ENCODE measurements at places on chromosomes 13 and 19.

- DNase-seq = no peak
Observed at GRCh38 chr13:102561933-102562332, 34.9 kb upstream of the TPP2 start.

DNA sequence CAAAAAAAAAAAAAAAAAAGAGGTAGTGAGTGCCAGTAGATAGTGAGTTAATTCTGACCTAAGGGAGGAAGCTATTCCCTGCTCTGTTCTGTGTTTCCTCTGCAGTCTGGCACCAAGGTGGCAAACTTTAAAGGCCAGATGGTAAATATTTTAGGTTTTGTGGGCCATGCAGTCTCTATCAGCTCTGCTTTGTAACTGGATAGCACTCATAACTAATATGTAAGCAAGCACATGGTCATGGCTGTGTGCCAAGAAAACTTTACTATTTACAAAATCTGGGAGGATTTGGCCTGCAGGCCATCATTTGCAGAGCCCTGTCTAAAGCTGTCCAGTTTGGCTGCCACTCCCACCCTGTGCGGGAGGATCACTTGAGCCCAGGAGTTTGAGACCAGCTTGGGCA is 4.3 kb downstream of the PIN1 start:
- DNase-seq = no peak

DNA sequence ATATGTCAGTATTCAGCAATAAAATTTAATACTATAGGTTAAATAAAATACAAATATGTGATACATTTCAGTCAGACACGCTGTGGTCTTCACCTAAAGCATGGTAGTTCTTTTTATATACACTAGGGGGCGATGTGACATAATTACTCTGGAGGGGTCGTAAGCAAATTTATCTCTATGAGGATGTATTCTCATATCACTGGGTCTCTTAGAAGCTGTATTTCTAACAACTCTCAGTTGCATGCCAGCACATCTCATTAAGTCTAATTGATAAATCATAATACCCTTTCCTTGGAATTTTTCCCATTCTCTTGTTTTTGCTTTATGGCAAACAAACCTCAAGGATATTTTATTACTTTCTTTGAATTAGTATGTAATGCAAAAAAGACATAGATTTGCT is 3.9 kb upstream of the PCDH17 start:
- DNase-seq = peak; percentile 73

- no peak for DNase-seq
Observed at GRCh38 chr13:83941701-83942335, 59.5 kb upstream of the SLITRK1 start.

DNA sequence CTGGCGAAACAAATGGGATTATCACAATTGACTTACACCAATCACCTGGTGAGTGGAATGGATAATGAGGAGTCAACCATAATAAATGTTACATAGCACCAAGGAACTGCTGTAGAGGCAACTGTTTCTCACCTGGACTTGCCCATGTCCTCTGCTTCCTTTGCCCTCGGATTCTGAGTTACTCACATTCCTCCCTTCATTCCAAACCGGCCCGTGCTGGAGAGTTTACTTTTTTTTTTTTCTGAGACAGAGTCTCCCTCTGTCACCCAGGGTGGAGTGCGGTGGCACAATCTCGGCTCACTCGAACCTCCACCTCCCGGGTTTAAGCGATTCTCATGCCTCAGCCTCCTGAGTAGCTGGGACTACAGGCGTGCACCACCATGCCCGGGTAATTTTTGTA is 41.5 kb upstream of the TSC22D1 start:
- no peak for DNase-seq

DNA sequence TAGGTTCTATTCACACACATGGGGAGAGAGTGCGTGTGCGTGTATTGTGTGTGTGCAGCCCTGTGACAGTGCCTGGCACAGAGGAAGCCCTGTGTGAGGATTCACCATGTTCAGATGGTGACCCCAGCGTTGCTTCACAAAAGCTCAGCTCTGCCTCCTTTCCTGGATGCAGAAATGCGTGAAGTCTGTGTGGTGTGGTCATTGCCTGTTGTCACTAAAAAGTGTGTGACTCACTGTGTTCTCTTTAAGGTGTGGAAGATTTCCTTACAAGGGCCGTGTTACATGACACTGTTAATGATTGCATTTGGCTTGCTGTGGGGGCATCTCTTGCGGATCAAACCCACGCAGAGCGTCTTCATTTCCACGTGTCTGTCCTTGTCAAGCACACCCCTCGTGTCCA is 19.5 kb upstream of the DCUN1D2 start:
- no peak for DNase-seq

DNA sequence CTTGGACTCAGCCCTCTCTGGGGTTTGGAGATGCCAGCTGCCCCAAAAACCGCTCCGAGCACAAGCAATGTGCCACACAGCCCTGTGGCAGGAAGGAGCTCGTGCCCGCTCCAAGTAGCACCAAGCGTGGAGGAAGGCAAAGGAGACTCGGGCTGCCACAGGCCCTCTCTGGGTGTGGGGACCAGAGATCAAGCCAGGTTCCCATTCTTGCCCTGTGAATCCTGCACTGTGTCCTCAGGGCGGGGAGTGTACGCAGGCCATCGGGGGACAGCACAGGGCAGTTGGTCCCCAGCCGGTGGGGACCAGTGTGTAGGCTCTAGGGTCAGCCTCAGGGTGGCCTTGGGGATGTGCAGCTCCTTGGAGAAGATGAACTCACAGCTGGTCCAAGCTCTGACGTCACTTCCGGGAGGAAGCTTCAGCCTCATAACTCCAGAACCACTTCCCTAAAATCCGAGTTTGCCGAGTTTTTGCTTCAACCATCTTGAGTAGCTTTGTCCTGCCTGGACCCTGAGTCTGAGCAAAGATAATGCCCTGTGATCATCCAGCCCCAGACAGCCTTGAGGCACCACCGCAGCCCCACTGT is 9.3 kb upstream of the CPAMD8 start:
- peak; percentile 15 for DNase-seq

DNA sequence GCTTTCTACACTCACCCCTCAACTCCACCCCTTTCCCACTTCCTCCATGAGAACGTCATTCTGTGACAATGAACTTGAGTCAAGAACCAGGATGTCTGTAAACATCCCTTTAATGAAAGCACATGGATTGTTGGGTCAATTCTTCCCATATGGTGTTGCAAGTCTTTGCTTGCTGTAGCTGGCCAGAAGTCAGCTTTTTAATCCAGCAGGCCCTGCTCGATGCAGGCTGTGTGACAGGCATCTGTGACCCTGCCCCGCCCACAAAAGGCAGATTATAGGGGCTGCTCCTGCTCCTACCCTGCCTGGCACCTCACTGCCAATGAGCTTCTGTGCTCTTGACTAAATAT is 78.0 kb downstream of the STARD13 start:
- DNase-seq = no peak

- DNase-seq = no peak
Observed at GRCh38 chr13:50664951-50665350, 178.5 kb downstream of the DLEU7 start.

DNA sequence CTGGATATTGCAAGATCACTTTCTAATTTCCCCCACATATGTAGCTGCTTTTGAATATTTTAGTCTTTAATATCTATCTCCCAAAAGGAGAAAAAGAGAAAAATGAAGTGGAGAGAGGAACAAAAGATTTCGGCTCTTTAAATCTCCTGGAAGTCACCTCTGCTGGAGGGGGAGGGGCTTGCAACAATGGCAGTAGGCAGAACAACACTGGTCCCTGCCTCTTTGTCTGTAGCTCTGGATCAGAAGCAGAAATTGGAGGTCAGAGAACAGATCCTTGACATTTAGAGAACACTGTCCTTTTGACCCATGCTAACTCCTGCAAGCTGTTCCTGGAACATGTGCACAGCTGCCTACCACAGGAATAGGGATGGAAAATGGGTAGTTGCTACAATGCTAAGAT is 86.7 kb upstream of the GPR12 start:
- no peak for DNase-seq

Measured in AML-193 (cell line).